Hematopoietic multipotent progenitor cell treated with erythropoietin and hydrocortisone succinate and interleukin-3 and kit ligand, for 8 days (in vitro differentiated cells): ENCODE measurements at places on chromosomes 7 and 10.

DNA sequence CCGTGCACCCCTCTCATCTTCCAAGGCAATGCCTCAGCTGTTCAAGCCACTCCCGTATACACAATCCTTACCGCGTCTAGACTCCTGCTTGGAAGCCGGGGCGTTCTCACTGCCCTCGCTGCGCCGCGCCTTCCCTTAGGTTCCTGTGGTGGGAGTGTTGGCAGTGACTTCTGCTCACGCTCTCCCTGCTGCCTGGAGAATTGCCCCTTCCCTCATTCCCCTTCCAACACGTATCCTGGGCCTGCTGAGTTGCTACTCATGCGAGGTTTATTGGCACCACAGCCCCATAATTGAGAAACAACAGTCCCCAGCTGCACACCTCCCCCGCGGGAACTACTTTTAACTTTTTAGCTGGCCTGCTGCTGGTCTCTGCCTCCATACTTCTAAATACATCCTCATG lies 31.9 kb downstream of the RBM17 start:
- no peak for DNase-seq

GRCh38 chr7:4042402-4043045 lies 639.6 kb upstream of the FOXK1 start:
- DNase-seq: no peak

DNA sequence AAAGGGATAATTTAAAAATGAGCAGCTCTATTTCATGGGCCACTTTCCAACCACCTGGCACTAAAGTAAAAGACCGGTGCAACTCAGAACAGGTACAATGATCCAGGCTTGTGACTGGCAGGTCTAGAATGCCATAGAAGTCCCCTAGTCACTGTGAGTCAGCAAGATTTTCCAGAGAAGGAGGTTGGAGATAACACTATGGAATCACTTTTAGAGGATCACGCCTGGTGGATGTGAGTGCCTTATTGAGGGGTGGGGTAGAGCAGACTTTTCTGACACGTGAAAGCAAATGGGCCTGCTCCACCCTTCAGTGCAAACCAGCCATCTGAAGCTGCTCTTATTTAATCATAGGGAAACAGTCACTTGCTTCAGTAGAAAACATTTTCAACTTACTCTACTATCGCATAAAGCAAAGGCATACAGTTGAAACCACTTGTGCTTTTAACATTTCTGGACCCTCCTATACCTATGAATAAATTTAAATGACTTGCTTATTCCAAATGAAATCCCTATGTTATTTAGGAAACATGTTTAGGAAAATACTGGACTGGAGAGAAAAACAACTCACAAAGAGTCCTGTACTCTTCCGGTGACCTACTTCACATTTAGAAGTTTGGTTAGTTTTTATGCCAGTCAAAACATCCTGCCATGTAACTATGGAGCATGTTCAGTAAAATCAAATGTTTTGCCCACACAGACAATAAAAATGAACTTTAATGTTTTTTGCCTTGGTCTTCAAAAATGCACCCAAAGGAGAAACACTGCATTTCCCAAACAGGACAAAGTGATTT lies 21.5 kb upstream of the AKR1C1 start:
- peak; percentile 71 for DNase-seq

DNA sequence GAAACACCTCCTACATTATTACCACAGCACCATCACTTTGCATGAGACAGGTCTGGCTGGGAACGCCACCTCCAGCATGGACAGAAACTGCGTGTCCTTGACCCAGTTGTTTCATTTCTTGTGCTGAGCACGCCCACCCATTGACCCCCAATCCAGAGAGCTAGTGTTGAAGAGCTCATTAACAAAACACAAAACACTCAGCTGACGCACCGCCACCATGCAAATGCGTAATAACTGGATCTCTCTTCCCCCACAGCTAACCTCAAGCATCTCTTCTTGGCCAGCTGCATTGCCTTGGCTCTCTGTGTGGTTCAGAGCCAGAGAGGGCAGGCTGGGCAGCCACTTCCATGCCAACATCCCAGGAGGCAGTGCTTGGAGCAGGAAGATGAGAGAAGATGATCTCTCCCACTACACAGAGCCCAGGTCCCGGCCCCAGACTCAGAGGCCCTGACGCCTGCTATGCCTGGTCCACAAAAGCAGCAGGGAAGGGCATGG lies 173.5 kb downstream of the PLXNA4 start:
- no peak for DNase-seq

- DNase-seq: no peak
These were observed 648.0 kb upstream of the IGFBP3 start for GRCh38 chr7:46569133-46569465.

GRCh38 chr10:92756201-92757065 lies 66.7 kb downstream of the HHEX start:
- DNase-seq: peak; percentile 97

DNA sequence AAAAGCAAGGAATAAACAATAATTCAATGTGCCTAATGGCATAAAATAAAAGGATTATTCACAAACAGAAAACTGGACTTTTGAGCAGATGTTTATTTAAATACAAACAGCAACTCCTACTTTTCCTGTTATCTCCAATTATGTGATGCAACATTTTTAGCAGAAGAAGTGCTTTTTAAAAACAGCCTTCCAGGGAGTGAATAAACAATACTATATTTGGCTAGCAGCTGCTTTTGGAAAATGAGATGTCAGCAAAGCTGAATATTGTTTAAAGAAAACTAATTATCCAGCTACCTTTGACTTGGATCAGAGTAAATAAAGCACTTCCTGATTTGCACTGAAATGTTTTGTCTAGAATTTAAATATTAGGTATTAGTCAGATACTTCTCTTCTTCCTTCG lies 23.2 kb downstream of the CDK1 start:
- no peak for DNase-seq

DNA sequence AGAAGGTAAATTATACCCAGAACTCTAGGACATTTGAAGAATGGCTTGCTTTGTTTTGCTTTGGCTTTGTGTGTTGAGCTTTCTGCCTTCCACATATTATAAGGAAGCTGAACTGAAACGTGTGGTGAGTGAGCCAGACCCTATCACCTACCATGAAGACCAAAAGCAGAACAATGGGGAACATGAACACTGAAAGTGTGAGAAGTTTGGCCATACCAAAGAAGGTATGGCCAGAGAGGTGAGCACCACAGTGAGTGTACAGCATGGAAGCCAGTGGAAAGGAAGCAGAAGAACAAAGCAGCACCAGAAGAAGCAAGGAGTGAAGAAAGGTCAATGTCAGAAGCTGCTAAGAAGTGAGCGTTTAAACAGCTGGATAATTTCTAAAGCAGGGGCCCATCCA lies 59.7 kb upstream of the CCDC71L start:
- DNase-seq: no peak
